ENCODE measurements at places on chromosomes 12 and 14.

- no peak for DNase-seq
These were observed 65.3 kb upstream of the FAM181A start for GRCh38 chr14:93861836-93862235.

DNA sequence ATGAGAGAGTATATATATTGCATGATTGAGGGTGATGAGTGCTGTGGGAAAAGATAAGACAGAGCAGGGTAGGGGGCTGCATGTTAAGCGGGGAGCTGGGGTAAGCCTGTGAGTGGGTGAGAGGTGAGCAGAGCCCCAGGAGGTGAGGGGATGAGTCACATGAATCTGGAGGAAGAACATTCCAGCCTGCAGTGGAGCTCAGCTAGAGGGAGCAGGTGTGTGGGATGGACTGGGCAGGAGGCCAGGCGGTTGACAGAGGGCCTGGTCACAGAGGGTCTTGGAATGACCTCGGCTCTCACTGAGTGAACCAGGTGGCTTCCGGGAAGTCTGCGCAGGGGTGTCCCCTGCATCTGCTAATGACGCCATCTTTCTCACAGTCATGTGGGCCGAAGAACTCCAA, 44.4 kb downstream of the GIT2 start:
- DNase-seq: peak; percentile 99

DNA sequence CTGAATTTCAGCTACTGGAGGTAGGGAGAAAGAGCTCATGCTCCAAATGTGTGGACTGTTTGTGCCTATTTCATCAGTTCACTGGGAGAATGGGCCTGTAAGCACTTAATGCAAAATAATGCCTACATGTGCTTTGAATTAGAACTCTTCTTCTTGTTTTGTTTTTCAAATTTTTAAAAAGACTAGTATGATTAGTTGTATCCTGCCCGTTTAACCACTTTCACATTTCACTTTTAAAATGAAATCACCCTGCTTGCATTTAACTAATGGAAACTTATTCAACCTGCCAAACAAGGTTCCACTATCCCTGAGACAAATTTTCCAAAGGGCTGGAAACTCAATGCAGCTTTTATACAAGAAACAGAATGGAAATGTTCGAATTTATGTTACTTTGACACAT, 79.7 kb downstream of the SAMD4A start:
- no peak for DNase-seq

DNA sequence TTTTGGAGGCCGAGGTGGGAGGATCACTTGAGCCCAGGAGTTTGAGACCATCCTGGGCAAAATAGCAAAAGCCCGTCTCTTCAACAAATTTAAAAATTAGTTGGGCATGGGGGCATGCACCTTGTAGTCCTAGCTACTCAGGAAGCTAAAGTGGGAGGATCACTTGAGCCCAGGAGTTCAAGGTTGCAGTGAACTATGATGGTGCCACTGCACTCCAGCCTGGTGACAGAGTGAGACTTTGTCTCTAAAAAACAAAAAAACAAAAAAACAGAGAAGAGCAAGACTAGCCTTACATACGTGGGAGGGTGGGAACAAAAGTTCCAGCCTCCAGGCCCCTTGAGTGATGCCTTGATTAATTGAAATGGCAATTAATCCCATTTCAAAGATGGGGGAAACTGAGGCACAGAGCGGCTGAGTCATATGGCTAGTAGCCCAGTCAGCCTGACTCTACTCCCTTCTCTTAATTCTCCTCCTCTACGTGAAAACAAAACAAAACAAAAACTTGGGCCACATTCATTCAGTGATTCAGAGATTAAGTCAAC, 3.3 kb upstream of the FAM222A start:
- DNase-seq: no peak

DNA sequence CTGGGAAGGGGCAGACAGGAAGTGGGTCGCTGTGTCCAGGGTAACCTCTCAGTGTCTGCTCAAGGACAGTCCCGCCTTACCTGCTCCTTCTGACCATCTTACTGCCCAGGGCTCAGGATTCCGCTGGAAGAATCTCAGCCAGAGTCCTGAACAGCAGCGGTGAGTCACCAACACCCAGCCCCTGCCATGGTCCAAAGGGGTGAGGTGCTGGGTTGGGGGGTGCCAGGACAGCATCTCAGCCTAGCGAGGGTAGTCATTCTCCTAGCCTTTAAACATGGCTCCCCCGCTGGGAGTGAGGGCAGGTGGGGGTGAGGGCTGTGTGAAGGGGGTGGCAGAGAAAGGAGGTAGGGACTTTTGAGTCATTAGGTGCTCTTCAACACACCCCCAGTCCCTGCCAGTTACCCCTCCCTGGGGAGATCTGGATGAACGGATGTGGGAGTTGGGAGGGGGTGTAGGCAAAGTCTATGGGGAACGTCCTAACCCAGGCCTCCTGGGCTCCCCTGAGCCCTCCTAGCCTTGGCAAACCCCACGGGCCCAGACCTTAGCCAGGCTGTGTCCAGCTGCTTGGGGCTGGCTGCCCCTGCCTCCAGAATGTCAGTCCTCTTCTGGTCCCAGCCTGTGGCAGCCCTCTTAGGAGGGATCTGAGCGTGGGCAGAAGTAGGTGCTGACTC, 2.5 kb downstream of the TAMALIN start:
- no peak for DNase-seq

DNA sequence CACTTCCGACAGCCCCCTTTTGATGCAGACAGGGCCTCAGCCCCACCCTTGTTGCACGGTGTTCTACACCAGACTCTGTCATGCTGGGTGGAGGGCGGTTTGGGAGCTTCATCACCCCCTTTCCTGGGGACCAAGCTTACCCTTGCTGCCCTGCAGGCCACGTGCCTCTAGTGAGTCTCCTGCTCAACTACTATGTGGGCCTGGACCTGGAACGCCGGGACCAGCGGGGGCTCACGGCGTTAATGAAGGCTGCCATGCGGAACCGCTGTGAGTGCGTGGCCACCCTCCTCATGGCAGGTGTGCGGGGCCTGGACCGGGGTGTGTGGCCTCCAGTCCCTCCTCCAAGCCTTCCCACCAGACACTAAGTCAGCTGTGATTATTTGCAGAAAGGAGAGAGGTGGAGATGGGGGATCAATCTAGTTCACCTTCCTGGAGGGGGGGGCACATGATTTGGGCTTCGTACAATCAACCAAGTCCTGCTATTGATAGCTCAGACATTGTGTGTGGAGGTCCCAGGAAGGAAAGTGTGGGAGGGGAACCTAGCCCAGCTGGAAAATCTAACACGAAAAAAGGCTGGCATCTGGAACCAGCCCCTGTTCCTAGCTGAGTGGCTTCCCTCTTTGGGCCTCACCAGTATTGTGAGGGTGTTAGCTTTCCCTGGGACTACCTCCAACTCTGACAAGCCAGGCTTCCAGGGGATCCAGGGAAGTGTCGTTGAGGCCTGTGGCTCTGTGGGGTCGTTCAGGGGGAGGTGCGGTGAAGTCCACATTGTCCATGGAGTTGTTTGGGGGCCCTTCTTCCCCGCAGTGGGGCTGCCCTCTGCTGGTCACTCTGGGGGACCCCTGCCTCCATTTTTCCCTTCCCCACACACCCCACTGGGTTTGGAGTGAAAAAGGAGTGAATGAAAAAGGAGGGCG, 1.6 kb downstream of the ANKRD33 start:
- no peak for DNase-seq

- DNase-seq: no peak
These were observed 70.8 kb upstream of the SRSF5 start for GRCh38 chr14:69696204-69696527.

DNA sequence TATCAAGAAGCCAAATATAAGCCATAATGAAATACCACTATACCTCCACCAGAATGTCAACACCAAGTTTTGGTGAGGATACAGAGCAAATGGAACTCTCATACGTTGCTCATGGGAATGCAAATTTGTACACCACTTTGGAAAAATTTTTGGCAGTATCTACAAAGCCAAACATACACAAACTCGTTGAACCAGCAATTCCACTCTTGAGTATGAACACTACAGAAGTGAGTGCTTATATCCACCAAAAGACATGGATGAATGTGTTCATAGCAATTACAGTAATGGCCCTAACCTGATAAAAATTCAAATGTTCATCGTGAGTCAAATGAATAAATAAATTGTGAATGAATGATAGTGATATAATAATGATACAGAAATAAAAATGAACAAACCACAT, 24.8 kb downstream of the C12orf71 start:
- DNase-seq: no peak

DNA sequence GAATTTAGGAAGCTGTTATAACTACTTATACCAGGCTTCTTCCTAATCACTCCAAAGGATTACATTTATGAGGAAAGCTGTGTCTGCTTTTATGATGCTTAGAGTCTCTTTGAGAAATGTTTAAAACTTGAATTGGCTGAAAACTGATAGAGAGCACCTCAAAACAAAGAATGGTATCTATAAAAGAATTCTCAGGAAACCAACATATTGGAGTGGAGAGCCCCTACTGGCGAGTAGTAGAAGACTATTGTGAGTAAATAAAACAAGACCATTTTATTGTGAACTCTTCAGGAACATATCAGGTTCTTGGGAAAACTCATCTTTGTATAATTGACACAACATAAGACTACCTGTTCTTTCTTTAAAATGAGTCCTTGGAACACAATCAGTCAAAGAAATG, 578.6 kb downstream of the RERGL start:
- DNase-seq: peak; percentile 29

DNA sequence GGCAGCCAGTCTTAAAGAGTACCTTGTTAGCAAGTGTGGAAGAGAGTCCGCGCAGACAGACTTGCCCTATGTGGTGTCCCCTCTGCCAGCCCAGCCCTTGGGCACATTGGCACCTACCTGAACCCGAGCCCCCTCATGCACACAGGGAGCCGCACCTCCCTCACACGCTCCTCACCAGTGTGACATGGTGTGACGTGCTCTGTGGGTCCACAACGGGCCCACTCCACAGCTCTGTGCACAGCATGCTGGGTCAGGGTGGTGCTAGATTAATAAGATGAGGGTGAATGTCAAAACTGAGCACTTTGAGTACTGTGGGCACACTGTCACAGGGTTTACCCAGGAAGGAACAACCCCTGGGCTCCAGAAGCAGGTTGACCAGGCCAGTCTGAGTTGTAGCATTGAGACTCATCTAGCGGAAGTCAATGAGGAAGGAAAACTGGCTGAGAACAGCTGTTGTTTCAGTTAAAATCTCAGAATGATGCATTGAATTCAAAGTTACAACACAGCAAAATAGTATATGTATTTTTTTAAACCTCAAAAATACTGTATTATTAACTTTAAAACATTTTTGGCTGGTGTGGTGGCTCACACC, 53.4 kb upstream of the AMN start:
- no peak for DNase-seq

DNA sequence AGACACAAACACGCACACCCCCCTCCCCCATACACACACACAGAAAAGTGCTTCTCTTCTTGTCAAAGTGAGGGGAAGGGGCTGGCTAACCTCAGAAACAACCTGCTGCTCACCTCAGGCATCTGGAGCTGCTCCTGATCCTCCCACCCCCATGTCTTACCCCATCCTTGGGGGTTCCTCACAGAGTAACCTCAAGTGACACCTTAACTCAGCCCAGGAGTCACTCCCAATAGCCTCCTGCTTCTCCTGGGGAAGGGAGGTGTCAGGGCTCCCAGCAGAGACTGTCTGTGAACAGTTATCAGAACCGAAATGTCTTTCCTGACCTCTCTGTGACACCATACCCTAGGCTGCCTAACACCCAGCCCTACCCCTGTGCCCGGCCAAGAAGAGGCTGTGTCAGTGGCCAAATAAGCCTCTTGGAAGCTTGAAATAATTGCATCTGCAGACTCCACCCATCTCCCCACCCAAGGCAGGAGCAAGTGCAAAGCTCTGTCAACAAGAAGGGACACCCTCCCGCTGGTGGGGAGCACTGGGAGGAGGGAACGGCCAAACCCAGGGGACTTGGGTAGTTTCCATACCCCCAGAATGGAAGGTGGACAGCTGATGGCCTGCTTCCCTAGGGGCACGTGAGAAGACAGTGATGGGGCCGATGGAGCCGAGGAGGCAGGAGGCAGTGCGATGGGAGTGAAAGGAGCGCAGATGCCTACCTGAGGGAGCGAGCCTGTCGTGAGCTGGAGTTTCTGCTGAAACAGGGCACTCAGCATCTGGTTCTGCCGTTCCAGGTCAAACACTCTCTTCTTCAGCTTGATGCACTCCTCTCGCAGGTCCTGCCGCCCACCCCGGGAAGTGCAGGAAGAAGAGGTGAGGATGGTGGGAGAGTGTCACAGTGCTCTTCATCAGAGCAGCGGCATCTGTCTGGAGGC, 26.8 kb downstream of the NCKAP5L start:
- no peak for DNase-seq

DNA sequence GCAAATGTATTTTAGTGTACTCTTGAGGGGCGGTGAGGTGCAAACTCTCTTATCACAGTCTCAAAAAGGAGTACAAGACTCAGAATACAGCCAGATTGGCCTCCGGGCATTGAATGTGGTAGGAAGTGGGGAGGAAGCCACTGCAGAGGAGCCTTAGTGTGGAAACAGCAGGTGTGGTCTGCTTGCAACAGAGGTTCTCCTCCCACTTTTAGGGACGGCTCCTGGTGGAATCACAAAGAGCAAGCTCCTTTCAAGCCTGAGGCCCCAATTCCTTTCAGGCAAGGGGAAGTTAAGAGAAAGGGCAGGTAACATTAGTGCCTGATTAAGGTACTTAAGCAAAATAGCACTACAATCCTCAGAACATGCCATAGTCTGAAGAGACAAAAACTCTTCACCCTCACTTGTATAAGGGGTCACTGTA, 23.7 kb upstream of the SLC2A3 start:
- DNase-seq: no peak

DNA sequence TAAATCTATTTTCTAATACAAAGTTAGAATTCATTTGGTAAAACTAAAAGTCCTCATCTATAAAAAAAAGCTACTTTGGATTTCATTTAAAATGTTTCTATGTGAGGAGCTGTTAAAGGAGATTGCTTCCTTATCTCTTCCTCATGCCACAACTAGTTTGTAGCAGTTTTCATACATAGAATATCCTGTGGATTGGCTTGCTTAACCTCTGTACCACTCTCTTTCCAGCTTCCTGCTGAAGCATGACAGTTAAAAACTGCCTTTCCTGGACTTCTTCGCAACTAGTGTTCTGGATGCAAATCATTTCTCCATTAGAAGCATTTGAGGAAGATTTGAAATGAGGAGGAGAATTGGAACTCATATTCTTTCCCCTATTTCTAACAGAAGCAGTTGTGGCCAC, 49.6 kb downstream of the ST8SIA1 start:
- no peak for DNase-seq

DNA sequence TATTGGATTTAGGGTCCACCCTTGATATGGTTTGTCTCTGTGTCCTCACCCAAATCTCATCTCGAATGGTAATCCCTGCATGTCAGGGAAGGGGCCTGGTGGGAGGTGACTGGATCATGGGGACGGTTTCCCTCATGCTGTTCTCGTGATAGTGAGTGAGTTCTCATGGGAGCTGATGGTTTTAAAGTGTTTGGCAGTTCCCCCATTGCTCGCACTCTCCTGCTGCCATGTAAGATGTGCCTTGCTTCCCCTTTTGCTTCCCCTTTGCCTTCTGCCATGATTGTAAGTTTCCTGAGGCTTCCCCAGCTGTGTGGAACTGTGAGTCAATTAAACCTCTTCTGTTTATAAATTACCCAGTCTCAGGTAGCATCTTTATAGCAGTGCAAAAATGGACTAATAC, 118.3 kb downstream of the VRK1 start:
- no peak for DNase-seq

- peak; percentile 97 for DNase-seq
These were observed 1.9 kb upstream of the LLPH start for GRCh38 chr12:66132408-66132807.
